RKO (cell line): ENCODE measurements at places on chromosomes 2 and 18.

DNA sequence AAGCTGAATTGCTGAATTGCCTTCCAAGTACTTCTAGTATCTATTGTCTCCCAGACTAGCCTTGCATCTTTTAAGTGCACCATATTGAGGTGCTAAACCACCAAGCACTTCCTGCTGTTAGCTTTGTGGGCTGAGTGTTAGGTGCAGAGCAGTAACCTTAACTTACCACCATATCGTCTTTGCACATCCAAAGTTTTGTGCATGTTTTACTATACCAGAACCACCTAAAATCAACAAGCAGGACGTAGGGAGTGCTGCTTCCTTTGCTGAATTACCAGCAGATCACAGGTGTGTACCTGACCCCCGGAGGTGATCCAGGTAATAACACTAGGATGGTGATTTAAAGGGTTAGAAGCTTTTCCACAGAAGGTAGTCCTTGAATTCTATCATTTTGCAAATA lies 359.9 kb upstream of the HNRNPA3 start:
- no peak for DNase-seq

- DNase-seq, result no peak
Observed at GRCh38 chr18:68461481-68462018, 253.4 kb downstream of the TMX3 start.

DNA sequence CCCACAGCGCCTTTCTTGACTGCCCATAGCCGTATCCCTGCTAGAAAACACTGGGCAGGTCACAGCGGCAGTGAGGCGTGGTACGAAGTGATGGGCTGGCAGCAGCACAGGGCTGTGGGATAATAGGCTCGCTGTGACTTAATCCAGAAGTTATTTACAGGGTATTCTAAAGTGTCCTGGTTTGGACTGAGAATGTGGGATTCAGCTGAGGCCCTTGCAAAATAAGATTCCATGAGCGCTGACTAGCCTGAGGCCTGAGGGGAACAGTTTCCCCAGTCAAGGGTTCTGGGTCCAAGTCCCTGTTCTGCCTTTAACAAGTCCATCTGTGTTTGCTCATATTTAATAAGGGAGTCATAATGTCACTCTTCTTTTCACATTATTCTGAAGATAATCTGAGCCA lies 34.6 kb downstream of the SETBP1 start:
- DNase-seq, result no peak

- DNase-seq, result no peak
Observed at GRCh38 chr2:65654496-65654895, 222.1 kb upstream of the SPRED2 start.

DNA sequence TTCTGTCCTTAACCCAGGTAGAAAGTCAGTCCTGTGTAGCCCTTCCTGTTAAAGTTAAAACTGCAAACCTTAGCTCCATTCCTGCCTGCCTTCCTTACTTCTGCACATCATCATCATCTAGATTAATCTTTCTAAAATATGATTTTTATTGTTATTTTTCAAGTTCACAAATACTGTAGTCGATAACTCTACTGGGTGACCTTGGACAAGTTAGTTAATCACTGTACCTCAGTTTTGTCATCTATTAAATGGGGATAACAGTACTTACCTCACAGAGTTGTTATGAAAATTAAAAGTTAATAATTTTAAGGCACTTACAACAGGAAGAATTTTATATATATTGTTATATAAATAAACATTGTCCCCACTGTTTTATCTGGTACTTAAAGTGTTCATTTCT lies 2.5 kb upstream of the YPEL5 start:
- DNase-seq, result no peak

- no peak for DNase-seq
Observed at GRCh38 chr18:36340246-36340645, 42.7 kb downstream of the FHOD3 start.

DNA sequence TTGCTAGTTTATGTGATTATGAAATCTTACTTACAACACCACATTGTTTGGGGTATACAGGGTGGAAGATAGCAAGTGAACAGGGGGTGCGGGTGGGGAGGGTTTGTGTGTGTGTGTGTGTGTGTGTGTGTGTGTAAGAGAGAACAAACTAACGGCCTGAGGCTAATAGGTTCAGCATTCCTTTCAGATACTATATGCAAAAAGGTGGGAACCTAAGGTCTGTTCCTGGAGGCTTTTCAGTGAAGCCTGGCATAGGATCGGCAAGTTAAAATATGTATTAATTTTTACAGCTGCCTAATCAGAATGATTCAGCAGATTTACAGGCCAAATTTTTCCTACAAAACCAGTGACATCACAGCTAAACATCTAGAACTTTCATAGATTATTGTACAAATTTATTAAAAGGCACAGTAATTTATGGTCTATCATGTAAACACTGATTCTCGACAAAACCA lies 7.6 kb upstream of the SPDYA start:
- no peak for DNase-seq

DNA sequence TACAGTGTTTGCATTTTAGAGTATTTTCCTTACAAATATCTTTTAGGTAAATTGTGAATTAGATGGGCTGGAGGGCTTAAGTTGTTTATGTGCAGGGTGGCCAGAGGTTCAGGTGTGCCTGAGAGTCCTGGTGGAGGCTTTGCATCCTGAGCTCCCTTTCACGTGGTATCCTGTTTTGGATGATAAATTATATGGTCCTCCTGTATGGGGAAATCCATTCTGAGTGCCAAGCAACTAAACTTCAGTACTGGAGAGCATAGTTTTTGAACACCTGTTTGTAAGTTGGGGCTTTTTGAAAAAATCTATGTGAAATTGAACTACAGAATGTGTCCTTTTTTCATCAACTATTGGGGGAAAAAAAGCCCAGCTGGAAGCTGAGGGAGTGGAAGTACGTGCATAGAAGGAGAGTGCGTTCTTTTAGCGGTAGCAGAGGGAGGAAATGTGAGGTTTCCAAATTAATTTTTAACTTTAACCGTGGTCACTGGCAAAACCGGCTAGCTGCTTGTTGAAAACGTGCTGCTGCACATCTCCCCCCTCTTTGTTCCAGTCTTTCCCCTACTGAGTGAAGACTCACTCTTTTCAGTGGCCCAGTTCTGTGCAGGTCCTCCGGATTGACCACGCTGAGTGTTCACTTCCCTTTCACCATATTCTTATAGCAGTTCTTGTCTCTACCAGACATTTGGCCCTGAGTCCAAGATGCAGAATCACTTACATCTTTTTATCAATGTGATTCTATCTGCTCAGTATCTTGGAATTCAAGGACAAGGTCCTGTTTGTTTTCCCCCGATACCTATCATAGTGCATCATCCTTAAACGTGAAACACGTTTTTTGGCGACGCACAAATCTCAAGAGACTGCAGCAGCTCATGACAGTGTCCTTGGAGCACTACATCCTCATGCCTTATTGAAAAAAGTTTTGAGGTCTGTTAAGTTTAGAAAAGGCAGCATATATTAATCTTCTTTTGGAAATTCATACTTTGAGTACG lies 15.3 kb downstream of the CNOT11 start:
- no peak for DNase-seq
